ENCODE measurements at places on chromosomes 2 and 18.
A peak's percentile ranks its signal among the peaks of the same experiment; 100 is the strongest.

GRCh38 chr2:20135631-20136050 is 84.2 kb upstream of the LAPTM4A start:
- DNase-seq, result peak; percentile 88

DNA sequence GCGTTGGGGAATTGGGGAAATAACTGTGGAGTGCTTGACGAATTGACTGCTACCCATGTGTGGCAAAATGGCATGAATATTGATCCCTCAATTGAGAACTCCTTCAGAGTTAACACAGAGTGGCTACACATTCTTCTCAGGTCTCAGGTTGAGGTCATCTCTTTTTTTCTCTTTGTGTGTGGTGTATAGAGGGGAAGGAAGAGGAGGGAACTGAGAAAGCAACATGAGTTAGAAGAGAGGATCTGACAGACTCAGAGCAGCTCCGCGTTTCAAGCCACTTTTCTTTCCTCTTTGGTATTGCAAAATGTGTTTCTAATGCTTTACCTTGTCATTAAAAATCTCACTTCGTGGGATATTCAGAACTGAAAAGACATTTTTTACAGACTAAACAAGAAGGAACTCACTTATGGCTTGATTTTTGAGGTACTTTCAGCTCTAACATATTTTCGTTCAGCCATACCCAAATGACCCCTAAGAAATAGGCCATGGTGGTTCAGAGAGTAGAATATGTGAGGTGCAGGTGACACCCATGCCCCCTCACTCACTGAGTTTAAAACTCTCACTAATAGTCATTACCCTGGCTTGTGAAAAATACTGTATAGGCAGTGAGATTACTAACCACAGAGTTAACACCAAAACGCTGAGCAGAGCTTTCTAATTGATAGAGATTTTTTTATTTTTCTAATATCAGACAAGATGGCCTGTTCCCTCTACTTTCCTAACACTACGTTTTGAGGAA is 22.5 kb downstream of the STAT4 start:
- DNase-seq, result no peak

GRCh38 chr18:22211657-22212056 is 42.3 kb downstream of the GATA6 start:
- DNase-seq, result no peak

GRCh38 chr2:216971593-216971992 is 111.7 kb upstream of the TNP1 start:
- DNase-seq, result no peak

DNA sequence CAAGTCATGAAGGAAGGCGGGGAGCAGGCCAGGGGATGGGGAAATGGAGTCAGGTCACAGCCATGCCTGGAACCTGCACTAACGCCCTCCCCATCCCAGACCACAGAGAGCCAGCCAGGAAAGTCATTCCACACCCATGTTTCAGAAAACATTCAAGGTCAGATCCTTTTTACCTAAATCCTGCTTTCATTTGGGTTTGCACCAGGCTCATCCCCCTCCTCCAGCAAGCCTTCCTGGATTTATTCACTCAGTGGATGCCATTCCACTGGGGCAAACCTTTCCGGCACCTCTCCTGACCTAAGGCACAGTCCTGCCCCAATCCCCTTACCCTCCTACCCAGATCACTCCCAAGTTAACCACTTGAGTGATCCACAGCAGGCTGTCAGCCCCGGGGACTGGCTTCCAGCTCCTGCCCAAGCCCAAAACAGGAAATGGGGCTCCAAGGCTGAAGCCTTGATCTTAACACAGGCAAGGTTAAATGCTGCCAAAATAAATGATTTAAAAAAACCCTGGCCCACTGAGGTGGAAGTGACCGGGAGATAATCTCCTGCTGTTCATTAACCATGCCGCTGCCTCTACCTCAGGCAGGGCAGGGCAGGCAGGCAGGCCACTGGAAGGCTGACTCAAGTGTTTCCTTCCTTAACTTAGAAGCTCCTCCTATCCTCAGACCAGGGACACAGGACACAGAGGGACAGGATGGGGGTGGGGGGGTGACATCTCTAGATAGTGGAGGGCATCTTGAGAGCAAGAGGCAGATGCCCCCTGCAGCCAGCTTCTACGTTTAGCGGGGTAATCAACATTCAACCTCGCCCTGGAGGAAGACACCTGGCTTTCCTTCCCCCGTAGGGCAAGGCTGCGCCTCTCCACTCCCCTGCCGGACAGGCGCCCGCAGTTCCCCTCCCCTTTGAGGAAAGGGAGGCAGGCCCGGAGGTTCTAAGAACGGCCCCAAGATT is 1.4 kb downstream of the RAB11FIP5 start:
- DNase-seq, result peak; percentile 55

DNA sequence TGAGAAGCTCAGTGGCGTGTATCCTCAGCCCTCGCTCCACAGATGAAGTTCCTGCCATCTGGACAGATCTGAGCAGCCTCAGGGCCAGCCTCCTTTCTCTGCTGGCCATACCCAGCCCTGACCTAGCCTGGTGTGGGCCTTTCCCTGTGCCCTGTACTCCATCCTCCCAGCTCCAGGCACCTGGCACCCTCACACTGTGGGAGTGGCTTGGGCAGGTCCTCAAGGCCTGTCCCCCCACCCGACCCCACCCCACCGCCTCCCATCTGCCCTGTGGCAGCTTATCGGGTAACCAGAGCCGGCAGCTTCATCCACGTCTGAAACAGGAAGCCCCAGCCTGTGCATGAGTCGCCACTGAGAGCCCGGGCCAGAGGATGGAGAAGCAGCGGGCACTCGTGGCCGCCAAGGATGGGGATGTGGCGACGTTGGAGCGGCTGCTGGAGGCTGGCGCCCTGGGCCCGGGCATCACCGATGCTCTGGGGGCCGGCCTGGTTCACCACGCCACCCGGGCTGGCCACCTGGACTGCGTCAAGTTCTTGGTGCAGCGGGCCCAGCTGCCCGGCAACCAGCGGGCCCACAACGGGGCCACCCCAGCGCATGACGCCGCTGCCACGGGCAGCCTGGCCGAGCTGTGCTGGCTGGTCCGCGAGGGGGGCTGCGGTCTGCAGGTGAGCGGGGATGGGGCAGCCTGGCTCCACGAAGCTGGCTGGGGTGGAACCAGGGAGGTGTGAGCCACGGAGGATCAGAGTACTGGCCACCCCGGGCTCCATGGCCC is at the start of gene ESPNL:
TSS of gene ESPNL (plus strand) at position 292 of the 772 bp plus-strand sequence. CDS start at position 372, 80 bp downstream.
- peak; percentile 86 for DNase-seq

- DNase-seq, result no peak
Observed at GRCh38 chr2:211175956-211176355, 619.6 kb downstream of the CPS1 start.

DNA sequence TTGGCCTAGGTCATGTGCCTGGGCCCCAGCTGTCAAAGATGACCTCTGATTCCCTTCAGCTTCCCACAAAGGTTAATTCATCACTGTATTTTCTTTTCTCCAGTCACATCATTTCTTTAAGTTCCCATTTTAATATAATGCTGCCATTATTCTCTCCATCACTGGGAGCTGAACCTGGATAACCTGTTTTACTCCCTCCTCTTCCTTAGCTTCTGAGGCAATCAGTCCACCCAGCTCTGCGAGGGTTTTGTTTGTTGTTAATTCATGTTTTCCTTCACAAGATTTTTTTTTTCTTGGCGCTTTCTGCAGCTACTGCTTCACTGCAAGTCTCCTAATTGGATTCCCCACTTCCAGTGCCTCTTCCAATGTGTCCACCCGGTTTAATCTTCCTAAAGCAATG is 5.1 kb upstream of the EML4 start:
- no peak for DNase-seq

- DNase-seq, result no peak
Observed at GRCh38 chr2:147634826-147635225, 210.0 kb upstream of the ACVR2A start.

GRCh38 chr2:105757433-105757832 is 12.7 kb downstream of the NCK2 start:
- no peak for DNase-seq

DNA sequence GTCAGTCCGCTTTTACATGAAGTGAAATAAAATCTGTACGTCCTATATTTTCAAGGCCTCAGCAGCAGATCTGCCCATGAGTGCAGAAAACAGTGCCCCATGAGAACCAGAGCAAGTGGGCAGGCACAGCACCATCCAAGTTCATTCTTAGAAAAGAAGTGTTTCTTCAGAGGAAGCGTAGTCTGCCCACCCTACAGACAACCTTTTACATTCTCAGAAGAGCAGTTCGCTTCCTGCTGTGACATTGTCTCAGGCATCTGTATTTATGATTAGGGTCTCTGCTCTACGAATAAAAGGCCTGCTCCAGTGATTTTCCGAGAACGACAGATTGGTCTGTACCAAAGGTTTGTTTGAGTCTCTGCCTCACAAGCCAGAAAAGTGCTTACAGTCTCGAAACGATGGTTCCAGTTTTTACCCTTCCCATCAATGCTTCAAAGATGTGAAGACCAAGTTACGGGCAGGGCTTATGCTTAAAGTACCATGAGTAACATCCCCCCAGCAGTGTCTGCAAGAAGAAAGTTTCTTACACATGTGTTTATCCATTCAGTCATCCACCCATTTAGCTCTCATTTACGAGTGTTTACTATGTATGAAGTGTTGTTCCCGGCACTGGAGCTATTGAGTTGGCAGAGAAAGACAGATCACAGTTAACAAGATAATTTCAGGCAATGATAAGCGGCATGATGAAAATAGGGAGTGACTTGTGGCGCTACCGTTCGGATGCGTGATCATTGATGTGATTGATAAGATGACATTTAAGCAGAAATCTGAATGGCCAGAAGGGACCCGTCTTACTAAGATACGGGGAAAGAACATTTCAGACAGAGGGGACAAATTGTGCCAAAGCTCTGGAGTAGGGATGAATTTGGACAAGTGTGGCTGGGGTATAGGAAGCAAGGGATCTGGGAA is 31.4 kb upstream of the CTLA4 start:
- no peak for DNase-seq

DNA sequence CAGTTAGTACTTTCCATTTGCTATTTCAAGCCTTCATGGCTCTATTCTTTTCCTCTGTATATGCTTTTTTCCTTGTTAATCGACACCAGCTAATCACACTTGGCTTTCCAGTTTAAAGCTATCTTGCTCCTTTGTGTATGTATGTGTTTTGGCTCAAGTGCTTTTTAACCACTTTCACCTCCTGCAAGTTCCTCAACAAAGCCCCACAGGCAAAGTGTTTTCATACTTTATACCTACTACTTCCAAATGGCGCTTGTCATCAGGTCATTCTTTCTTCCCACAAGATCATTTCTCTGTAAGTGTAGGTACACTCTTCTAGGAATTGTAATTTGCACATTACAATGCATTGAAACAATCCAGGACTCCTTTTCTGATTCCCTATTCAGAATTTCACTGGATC is 64.0 kb upstream of the FIGN start:
- no peak for DNase-seq

- DNase-seq, result no peak
Observed at GRCh38 chr2:177553176-177553884, 160.8 kb downstream of the AGPS start.

- DNase-seq, result no peak
Observed at GRCh38 chr2:233692648-233693047, at the start of gene UGT1A6. UGT1A6 (plus strand) TSS chr2:233692890; CDS start chr2:233693005, 115 bp downstream.

GRCh38 chr18:42576124-42576523 is 539.4 kb downstream of the RIT2 start:
- DNase-seq, result no peak

- DNase-seq, result no peak
Observed at GRCh38 chr18:52334896-52335295, 5.1 kb upstream of the DCC start.

DNA sequence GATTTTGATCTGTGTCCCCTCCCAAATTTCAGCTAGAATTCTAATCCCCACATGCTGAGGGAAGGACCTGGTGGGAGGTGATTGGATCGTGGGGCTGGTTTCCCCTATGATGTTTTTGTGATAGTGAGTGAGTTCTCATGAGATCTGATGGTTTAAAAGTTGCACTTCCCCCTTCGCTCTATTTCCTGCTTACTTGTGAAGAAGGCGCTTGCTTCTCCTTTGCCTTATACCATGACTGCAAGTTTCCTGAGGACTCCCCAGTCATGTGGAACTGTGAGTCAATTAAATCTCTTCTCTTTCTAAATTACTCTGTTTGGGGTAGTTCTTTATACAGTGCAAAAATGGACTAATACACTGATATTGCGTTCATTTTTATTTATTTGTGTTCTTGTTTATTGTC is 636.8 kb upstream of the LINC00305 start:
- DNase-seq, result no peak

GRCh38 chr2:195251214-195251613 is 405.8 kb upstream of the SLC39A10 start:
- DNase-seq, result no peak

DNA sequence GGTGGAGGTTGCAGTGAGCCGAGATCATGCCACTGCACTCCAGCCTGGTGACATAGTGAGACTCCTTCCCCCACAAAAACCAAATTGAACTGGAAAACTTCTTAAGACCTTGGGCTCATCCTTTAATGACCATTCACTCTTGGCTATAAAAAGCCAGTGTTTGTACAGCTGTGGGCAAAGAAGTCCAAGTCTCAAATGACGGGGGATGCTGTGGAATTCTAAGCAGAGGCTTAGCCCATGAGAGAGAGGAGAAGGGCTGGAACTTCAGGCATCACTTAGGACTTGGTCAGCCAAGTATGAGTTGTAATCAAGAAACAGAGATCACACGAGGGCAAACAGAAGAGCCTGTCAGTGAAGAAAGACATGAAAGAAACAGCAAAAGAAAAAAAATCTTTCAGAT is 79.3 kb upstream of the POU3F3 start:
- no peak for DNase-seq

DNA sequence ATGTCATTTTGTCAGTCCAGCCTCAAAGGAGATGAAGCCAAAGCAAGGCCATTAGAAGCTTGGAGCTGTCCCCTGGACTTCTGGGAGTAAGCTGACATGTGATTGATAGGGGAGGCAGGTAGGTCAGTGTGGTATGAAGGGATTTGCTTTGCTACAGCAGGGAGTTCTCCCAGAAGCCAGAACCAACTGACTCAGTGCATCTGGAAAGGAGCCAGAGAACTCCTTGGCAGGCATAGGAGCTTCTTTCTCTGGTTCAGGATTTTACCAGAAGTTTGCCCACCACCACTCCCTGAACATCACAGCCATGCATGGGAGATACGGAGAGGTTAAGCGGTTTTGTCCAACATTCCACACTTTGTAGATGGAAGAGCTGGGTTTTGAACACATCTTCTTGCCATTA is 24.5 kb upstream of the KCNE4 start:
- DNase-seq, result no peak

- no peak for DNase-seq
Observed at GRCh38 chr18:57585421-57585820, 1.1 kb downstream of the FECH start.

DNA sequence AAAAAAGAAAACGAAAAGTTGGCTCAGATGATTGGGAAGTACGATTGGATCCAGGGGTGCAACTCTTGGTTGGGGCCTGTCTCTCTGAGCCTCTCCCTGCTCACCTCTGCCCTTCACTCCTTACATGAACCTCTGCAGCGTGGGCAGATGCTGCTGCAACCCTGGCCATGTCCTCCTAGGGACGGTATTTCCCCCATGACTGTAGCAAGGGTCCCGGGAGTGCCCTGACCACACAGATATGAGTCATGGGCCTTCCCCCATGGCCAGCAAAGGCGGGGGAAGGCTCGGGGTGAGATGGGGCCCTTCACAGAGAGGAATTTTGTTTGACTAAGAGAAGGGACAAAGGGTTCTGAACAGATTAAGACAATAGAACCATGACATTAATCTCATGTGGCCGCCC is 129.0 kb downstream of the NCK2 start:
- no peak for DNase-seq

GRCh38 chr2:54969940-54970338 is 80.3 kb downstream of the RTN4 start:
- no peak for DNase-seq

Data from WERI-Rb-1 (cell line).